ENCODE measurements at places on chromosomes 5 and 9.

GRCh38 chr5:123051206-123051605 lies 14.7 kb upstream of the PPIC start:
- H3K27me3 ChIP-seq, result peaks cover 7% of the 10 kb centered on the region
- no peak overlapping the region for H3K4me3 ChIP-seq
- no peak for DNase-seq
- no peak overlapping the region for H3K27ac ChIP-seq

DNA sequence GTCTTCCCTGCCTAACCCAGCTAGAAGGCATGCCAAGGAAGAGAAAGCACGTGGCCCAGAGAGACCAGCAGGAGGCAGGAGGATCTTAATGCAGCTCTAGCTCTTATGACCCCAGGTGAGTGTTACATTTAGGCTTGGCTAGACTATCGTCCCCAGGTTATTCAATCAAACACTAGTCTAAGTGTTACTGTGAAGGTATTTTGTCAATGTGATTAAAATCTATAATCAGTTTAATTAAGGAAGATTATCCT lies 483.7 kb downstream of the BNC2 start:
- DNase-seq, result no peak
- no peaks in the 10 kb centered on the region for H3K27me3 ChIP-seq
- no peak overlapping the region for H3K27ac ChIP-seq

- DNase-seq, result no peak
- peaks cover 14% of the 10 kb centered on the region for H3K4me1 ChIP-seq
- H3K36me3 ChIP-seq, result peaks cover 5% of the 10 kb centered on the region
- H3K4me3 ChIP-seq, result no peak overlapping the region
- H3K27ac ChIP-seq, result no peak overlapping the region
- no peaks in the 10 kb centered on the region for H3K27me3 ChIP-seq
These were observed 24.0 kb downstream of the RAPGEF1 start for GRCh38 chr9:131715906-131716305.

DNA sequence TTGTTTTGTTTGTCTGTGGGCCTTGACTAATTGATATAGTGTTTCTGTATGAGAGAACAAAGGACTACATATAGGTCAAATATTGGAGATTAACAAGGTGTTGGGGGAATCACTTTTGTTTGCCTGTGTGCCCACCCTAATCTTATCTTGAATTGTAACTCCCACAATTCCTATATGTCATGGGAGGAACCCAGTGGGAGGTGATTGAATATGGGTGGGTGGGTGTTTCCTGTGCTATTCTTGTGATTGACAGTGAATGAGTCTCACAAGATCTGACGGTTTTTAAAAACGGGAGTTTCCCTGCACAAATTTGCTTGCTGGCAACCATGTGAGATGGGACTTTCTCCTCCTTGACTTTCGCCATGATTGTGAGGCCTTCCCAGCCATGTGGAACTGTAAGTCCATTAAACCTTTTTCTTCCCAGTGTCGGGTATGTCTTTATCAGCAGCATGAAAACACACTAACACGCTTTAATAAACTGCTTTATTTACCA lies 64.9 kb upstream of the HSPB3 start:
- no peak for DNase-seq
- H3K36me3 ChIP-seq, result no peaks in the 10 kb centered on the region
- no peak overlapping the region for H3K4me3 ChIP-seq
- no peaks in the 10 kb centered on the region for H3K27me3 ChIP-seq
- H3K27ac ChIP-seq, result no peak overlapping the region
- H3K4me1 ChIP-seq, result no peaks in the 10 kb centered on the region

DNA sequence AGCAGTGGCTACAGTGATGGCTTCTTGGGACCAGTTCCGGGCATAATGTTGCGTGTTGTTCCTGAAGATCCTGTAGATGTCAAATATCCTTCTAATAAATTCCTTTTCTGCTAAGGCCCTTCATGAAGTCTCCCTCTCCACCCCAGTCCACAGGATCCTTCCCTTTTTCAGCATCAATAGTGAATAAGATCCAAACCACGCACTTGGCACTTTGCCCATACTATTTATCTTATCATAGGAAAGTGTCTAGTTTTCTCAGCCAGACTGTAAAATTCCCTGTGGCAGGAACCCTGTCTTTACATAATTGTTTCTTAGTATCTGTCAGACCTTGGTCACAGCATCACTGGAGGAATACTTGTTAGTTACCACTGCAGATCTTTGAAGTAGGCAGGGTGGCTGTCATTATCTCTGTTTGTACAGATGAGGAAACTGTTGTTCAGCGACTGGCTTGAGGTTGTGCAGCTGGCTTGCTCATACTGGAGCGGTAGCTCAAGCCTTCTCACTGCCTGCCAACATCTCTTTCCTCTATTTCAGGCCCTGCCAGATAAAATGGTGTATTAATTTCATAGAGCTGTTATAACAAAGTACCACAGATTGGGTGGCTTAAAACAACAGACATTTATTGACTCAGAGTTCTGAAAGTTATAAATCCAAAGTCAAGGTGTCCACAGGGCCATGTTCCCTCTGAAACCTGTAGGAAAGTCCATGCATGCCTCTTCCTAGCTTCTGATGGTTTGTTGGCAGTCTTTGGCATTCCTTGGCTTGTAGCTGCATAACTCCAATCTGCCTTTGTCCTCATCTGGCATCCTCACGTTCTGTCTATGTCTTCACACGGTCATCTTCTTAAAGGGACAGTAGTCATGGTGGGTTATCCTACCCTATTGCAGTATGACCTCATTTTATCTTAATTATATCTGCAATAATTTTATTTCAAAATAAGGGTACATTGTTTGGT lies 33.5 kb upstream of the APC start:
- H3K27me3 ChIP-seq, result no peaks in the 10 kb centered on the region
- H3K4me3 ChIP-seq, result no peak overlapping the region
- H3K4me1 ChIP-seq, result peaks cover 7% of the 10 kb centered on the region
- DNase-seq, result no peak
- H3K36me3 ChIP-seq, result no peaks in the 10 kb centered on the region

- no peaks in the 10 kb centered on the region for H3K36me3 ChIP-seq
- DNase-seq, result no peak
- H3K4me3 ChIP-seq, result no peak overlapping the region
- no peaks in the 10 kb centered on the region for H3K4me1 ChIP-seq
- no peaks in the 10 kb centered on the region for H3K27me3 ChIP-seq
These were observed 68.7 kb downstream of the SHB start for GRCh38 chr9:38000332-38000731.

- DNase-seq, result no peak
- H3K4me3 ChIP-seq, result no peak overlapping the region
- no peaks in the 10 kb centered on the region for H3K27me3 ChIP-seq
- no peak overlapping the region for H3K27ac ChIP-seq
- H3K4me1 ChIP-seq, result no peaks in the 10 kb centered on the region
- H3K36me3 ChIP-seq, result no peaks in the 10 kb centered on the region
These were observed 47.3 kb downstream of the FSTL4 start for GRCh38 chr5:133564921-133565565.

Measured in effector memory CD4-positive, alpha-beta T cell (primary cell).